Aortic smooth muscle cell (primary cell): ENCODE measurements at places on chromosomes 12 and 14. TPM values are rescaled to one million over a fixed set of nuclear protein-coding genes. Genes with fewer than 3 reads are reported as not detected.

The BCL2L14 gene
- total RNA-seq = 0.06 TPM in 1 of 2 replicates, not detected in the other

The SLC22A17 gene
- total RNA-seq = 11.9 and 12.1 TPM in 2 replicates

The DIP2B gene
- 13.6 and 19.6 TPM in 2 replicates for total RNA-seq

The FAM90A1 gene
- 0.06 TPM in 1 of 2 replicates, not detected in the other for total RNA-seq

The SYNE3 gene
- 38.7 and 57.7 TPM in 2 replicates for total RNA-seq

The ARHGAP9 gene
- total RNA-seq = not detected in 2 replicates

The MAP3K9 gene
- under 0.01 TPM in 2 replicates for total RNA-seq

The CLEC2B gene
- total RNA-seq = 4.2 and 4.4 TPM in 2 replicates

The CLMN gene
- under 0.01 and 0.12 TPM in 2 replicates for total RNA-seq

The BCDIN3D gene
- total RNA-seq = 2.0 and 3.3 TPM in 2 replicates

The C1S gene
- total RNA-seq = 215 and 232 TPM in 2 replicates

The NUBPL gene
- 11.1 TPM in 2 replicates for total RNA-seq

The RPGRIP1 gene
- not detected in 2 replicates for total RNA-seq

The SSTR1 gene
- total RNA-seq = 0.66 and 1.1 TPM in 2 replicates
